ENCODE measurements at places on chromosomes 1 and 21.

DNA sequence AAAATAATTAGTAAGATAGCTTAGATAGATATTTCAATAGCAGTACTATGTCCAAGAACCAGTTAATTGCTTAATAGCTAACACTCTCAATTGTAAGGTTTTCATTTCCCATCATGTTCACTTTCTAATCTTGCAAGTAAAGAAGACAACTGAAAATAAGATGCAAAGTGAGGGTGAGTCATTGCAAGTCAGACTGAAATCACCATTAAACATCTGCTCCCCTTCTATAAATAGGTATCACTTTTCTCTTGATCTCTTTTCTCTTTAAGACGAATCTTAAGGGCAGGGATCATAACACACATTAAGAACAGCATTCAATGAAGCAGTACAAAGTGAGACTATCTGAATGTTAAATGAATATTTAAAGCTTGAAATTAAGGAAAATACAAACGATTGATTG, 40.4 kb downstream of the UBR4 start:
- DNase-seq = no peak

GRCh38 chr1:83725735-83726360, 273.1 kb downstream of the TTLL7 start:
- DNase-seq = no peak

DNA sequence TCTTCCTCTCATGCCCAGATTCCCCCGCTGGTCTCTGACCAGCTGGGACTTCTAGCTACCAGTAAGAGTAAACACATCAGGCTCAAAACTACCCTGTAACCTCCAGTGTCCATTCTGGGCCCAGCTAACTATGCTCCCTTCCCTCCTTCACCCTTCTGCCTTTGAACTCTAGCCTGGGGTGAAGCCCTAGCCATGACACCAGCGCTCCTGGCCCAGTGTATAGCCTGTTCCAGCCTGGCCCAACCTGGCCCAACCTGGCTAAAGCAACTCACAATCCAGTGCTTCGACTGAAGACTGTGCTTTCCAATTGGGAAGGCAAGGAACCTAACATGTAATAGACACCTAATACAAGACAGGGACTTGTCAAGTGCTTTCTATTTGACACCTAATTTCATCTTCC, 27.6 kb downstream of the CSMD2 start:
- no peak for DNase-seq

DNA sequence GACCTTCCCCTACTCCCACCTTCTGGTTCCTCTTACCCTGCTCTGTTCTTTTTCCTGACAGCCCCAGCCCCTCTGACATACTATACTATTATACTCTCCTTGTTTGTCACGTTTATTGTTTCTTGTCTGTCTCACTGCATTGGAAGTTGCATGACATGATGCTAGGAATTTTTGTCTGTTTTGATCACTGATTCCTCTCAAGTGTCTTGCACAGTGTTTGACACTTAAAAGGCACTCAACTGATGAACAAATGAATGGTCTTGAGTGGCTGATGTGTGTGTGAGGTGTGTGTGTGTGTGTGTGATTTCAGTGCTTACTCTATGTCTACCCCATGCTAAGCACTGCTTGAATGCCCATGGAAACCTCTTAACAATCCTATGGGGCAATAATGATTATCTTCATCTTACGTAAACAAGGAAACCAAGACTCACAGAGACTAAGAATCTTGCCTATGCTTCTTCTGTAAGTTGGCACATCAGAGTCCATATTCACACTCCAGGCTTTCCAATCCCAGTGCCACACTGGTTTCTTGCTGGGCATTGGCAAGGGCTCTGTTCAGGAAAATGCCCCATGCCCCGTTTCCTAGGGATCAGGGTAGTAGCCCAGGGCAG, 59.7 kb downstream of the ATP1A1 start:
- DNase-seq = no peak

DNA sequence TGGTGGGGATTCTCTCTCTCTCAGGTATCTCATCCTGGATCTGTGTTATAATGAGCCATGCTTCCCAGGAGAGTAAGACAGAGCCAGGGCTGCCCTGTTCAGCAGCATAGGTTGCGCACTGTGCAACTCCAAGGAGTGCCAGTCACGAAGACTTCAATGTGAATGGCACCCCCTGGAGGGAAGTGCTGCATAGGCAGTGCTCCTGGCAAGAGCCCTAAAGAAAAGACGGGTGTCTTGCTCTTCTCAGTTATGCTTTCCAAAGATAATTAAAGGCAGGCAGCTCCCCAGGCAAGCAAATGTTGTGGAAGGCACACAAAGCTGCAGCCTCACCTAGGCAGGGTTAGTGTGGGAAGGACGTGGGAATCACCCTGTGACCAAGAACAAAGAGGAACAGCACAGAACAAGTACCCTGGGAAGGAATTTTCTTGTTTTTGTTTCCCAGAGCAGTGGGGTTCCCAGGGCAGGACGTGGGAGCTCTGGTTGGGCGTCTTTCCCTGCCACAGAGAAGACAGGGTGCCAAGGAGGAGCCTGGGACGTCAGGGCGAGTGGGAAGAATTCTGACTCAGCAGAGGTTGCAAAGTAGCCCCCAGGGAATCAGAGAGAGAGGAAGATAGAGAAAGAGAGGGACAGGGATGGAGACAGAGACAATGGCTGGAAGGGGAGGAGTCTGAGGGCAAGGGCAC, 120.9 kb downstream of the KCNN3 start:
- no peak for DNase-seq

GRCh38 chr1:225965231-225965630, 24.2 kb upstream of the LEFTY2 start:
- no peak for DNase-seq

DNA sequence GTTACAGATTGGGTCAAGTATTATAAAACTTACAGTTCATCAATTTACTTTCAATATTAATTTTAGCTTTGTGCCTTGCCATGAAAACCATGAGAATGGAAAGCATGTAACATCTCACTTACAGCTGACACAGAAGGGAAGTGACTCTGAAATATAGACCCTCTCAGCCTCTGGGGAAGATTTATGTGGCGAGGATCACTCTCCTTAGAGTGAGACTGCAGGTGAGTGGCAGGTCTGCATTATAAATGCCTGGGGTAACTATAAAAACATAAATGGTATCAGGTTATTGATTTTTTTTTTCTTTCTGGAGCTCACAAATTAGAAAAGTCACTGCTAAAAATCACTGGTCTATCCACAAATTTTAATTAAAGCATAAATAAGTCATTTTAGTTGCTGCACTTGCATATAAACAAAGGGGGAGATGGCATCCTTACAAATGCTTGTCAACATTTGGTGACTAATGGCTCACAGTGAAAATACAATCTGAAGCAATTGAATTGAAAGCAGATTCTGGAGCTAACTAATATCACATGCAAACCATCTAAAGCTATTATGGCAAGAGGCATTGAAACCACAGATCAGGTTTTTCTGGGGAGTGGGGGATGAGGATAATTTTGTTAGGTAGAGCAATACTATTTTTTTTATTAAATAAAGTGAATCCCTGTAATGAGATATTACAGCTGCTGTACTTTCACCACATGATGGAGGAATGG, 200.9 kb downstream of the TM2D1 start:
- DNase-seq = no peak

DNA sequence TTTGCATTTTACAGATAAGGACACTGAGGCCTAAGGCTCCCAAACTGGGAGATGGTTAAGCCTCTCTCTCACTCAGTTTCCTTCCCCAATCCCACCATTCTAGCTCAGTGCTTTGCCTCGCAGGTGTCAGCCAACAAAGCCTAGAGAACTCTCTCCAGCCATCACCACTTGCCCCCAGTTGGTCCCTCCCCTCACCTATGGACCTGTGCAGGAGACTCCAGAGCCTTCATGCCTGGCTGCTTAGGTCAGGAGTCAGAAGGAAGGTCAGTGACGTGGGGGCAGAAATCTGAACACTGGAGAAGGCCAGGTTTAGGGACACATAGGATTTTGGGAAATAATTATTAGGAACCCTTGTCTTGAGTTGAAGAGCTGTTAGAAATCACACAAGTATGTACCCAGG, 295.3 kb downstream of the PTPRU start:
- no peak for DNase-seq

DNA sequence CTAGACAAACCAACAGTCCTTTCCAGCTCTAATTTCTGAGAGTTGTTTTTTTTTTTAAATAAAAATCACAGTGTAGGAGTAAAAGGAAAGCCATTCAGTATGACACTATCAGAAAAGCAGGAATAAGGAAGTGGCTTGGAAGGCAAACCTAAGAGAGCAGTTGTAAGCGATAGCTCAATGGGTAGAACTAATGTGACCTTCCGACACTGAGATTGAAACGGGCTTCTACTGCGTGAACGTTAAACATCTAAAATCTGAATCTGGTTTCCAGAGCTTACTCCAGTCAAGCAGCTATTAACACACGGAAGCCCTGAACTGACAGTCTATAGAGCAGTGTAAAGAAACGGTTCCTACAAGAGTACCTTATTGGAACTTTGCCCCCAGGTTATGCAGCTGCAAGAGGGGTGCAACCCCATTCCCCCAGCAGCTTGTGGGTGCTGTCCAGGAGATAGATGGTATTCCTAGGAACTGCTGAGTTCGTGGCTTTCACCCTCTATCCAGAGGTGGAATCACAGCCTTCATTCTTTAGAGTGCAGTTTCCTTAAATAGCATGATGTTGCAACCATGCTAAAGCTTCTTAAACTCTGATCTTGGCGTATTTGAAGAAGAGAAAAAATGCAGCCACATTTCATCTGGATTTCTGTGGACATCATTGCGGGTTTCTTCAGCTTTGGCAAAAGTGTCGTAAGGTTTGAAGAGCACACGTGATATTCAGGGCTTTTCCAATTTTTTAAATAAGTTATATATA, 3.3 kb upstream of the IRF2BP2 start:
- no peak for DNase-seq

DNA sequence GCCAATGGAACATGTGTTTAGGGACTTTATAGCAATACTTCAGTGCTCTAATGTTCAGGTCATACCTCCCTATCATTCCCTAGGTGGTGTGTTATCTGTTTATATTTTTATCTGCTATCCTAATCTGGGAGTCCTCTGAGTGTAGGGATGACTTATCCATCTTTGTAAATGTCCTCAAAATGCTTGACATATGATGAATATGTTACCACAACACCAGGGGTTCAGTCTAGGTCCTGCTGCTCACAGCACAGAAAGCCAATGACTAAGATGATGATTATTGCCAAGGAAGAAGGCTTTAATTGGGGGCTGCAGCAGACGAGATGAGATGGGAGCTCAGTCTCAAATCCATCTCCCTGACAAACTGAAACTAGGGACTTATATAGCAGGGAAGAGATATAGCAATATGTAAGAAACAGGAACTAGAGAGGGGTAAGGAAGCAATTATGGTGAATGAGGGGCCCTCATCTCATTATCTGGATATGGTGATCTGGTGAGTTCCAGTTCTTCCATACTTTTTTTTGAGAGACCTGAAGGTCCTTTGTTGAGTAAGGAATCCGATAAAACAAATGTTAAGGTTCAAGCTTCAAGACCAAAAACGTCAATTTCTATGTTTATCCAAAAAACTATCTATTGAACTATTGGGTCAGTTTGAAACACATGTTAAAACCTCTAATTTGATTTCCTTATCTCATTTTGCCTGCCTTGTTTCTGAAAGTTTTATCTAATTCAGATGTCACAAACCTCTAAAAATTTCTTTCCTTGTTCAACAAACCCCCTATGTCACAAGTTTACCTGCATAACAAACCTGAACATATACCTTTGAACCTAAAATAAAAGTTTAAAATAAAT, 256.7 kb upstream of the CACYBP start:
- no peak for DNase-seq

- no peak for DNase-seq
Measured at GRCh38 chr1:234978397-234979295, 150.0 kb downstream of the TOMM20 start.

DNA sequence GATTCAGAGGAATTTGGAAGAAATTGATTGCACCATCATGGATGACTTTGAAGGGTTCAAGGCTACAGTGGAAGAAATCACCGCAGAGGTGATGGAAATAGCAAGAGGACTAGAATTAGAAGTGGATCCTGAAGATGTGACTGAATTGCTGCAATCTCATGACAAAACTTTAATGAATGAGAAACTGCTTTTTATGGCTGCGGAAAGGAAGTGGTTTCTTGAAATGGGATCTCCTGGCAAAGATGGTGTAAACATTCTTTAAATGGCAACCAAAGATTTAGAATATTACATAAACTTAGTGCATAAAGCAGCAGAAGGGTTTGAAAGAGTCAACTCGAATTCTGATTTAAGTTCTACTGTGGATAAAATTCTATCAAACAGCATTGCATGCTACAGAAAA, 698.6 kb downstream of the PLA2G4A start:
- no peak for DNase-seq

GRCh38 chr1:157820299-157820698, 379 bp upstream of the FCRL1 start:
- no peak for DNase-seq

- peak; percentile 19 for DNase-seq
Measured at GRCh38 chr1:54581621-54582035, 33.6 kb downstream of the ACOT11 start.

DNA sequence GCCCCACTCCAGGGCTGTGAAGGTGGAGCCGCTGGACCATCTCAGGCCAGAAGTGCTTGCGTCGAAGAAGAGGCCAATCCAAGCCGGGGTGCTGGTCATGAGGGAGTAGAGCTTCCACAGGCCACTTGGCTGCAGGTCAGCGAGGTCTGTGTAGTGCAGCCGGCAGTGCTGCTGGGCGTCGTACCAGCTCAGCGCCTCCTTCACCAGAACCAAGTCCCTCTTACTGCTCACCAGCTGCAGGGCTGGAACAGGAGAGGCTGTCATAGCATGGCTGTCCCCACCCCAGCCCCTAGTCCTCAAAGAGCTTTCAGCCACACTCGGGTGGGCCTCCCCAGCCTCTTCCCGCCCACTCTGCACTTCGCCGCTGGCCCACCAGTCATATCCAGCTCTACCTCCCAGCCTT, 2.2 kb downstream of the CLEC20A start:
- no peak for DNase-seq

DNA sequence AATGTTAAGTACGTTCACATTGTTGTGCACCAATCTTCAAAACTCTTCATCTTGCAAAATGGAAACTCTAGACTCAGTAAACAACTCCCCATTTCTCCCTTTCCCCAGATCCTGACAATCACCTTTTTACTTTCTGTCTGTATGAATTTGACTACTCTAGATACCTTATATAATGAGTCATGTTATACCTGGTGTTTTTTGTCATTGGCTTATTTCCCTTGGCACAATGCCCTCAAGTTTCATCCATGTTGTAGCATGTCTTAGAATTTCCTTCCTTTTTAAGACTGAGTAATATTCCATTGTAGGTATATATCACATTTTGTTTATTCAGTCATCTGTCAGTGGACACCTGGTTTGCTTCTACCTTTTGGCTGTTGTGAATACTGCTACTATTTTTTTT, 399.5 kb downstream of the LMO4 start:
- DNase-seq = no peak

- no peak for DNase-seq
Measured at GRCh38 chr1:54096877-54097240, 43.5 kb downstream of the TCEANC2 start.

DNA sequence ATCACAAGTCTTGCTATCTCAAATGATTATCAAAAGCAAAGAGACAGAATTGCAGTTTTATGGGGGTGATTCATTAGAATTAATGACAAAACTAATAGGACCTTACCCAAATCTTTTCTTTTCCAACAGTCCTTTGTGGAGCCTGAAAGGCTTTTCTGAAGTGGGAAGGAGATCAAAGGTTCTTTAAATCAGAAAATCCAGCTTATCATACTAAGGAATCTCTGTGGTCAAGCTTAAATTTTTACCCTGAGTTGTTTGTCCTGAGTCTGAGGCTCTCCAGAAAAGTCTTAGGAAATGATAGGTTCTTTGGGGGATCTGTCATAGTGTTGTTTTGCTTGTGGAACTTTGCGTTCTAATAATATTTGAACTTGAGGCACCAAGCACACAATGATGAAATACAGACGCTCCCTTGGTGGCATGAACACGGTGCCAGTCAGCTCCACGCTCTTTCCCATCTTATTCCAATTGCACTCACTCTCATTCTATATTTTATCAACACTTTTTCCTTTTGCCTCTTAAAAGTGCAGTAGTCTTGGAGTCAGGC, 38.0 kb upstream of the COL24A1 start:
- no peak for DNase-seq
